GM13977 (cell line): ENCODE measurements at places on chromosomes 3 and 15.

DNA sequence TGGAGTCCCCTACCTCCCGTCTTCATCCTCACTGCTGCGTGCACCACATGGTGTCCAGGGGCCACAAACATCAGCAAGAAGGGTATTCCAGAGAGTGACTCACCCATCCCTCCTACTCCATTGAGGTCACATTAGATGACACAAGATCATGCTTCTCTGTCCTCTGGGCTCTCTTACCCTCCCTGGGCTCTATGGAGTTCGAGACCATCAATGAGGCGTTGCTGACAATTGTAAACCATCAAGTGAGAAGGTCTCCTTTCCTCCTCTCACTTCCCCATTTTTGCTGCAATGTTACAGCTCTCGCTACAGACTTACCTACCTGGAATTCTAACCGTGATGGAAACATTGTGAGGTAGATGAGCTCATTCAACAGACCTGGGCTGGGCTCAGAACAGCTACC, 51.7 kb downstream of the HMCES start:
- no peak for DNase-seq

- DNase-seq: no peak
These were observed 3.2 kb downstream of the ALAS1 start for GRCh38 chr3:52200981-52201679.

DNA sequence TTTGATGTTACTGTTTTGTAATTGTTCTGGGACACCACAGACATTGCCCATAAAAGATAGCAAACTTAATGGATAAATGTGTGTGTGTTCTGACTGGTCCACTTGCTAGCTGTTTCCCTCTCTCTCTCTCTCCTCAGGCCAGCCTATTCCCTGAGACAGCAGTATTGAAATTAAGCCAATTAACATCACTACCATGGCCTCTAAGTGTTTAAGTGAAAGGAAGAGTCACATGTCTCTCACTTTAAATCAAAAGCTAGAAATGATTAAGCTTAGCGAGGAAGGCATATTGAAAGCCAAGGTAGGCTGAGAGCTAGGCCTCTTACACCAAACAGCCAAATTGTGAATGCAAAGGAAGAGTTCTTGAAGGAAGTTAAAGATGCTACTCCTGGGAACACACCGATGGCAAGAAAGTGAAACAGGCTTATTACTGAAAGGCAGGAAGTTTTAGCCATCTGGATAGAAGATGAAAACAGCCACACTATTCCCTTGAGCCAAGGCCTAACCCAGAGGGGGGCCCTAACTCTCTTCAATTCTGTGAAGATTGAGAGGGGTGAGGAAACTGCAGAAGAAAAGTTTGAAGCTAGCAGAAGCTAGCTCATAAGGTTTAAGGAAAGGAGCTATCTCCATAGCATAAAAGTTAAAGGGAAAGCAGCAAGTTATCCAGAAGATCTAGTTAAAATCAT, 295.1 kb downstream of the CHST2 start:
- no peak for DNase-seq

DNA sequence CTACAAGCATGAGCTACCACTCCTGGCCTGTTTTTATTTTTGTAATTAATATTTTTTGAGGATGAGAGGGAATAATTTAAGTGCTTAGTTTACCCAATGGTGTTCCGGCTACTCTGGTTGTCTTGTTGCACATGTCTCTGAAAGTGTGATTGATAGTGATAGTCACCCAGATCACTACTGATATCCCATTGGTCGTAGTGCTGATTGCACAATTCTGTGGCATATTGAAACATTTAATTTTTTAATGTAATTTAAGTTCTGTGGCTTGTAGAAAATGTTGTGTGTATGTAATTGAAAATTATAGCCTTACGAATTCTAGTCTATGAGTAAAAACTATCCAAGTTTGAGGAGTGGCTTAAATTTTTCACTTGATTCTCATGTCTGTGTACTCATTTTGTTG, 11.9 kb downstream of the ARIH2 start:
- DNase-seq: no peak

- no peak for DNase-seq
These were observed 848.6 kb downstream of the PDCD6IP start for GRCh38 chr3:34646911-34647460.

- peak; percentile 12 for DNase-seq
These were observed 515 bp downstream of the EPHA6 start for GRCh38 chr3:96814651-96815567.

DNA sequence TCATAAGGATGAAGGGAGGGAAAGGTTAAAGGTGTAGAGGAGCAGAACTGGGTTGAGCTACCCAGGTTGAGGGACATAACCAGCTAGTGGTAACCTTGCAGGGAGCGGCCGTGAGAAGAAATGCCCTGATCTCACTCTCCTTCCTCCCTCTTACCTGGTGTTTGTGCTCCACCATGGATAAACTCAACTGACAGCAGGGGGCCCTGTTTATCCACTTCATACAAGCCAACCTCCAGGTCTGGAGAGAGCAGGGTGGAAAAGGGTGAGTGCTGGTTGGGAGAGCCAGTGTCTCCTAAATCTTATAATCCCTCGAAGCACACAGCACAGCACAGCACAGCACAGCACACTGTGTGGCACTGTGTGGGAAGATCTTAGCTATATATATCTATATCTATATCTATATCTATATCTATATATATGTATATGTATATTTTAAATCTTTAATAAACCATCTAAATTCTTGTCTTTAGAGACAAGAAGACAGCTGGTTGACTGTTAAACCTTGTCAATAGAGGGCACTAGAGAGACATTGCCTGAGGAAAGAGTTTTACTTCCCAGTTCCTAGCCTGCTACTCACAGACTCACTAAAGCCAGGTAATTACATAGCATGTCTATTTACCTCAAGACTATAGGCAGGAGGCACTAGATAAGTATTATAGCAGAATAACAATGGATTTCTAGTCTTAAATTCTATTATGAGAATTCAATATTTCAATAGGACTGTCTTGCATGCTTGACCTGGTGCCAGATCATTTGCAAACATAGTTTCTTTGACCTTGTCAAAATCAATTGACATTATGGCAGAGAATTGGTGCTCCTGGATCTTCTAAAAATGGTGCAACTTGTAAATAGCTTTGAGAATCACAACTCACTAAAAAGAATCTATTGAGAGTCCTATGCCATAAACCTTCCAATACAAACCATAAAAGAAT, 21.7 kb upstream of the FMN1 start:
- peak; percentile 37 for DNase-seq

DNA sequence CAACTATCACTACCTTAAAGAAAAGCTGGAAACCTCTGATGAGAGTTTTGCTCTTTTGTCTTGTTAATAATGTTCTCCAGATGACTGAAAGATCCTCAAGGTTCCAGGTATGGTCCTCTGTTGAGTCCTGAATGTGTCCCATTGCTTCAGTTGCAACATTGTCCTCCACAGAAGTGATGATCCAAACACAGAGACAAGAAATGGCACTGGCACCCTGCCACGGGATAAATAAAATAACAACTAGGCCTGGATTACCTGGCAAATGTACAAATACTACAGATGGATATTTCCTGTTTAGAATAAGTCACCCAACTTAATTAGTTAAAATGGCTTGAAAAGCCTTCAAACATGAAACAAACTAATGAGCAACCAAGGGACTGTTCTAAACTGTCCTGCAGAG, 58.3 kb downstream of the EIF3J start:
- no peak for DNase-seq

- DNase-seq: no peak
These were observed 140.6 kb upstream of the BHLHE40 start for GRCh38 chr3:4838621-4839022.

- no peak for DNase-seq
These were observed 112.1 kb downstream of the SLCO3A1 start for GRCh38 chr15:91965501-91966193.

DNA sequence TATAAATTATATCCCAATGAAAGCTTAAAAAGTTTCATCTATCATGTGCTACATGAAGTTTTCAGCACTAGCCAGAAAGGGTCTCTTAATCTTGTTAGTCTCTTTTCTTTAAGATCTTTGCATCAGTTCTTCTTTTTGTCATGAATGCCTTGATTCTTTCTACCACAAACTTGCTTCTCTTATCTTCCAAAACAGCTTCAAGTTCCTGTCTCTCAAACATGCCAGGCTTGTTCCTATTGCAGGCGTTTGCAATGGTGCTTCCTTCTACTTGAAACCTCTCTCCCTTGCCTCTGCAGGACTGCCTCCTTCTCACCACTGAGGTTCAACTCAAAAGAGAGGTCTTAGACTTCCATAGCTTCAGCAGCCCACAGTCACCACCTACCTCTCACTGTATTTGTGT, 104.3 kb upstream of the FRMD4B start:
- DNase-seq: no peak

DNA sequence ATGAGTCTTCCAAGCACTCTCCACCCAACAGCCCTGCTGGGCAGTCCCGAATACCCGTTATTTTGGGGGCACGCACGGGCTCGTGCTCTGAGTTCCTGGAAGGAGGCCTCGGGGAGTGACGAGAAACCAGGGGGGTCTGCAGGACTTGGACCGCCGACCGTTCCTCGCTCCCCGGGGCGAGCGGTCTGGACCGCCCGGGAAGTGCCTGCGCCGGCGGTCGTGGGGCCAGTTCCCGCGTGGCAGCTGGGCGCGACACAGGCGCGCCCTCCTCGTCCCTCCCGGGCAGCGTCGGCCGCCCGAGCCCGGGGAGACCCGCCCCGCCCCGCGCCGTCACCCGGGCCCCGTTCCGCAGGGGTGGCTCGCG, 387 bp downstream of the GNB4 start:
- no peak for DNase-seq

GRCh38 chr3:17144665-17144993, 259.9 kb downstream of the PLCL2 start:
- DNase-seq: peak; percentile 46
